ENCODE measurements at places on chromosomes 4 and X.

GRCh38 chr4:41369680-41370079 lies 113.0 kb downstream of the UCHL1 start:
- DNase-seq = peak; percentile 76

DNA sequence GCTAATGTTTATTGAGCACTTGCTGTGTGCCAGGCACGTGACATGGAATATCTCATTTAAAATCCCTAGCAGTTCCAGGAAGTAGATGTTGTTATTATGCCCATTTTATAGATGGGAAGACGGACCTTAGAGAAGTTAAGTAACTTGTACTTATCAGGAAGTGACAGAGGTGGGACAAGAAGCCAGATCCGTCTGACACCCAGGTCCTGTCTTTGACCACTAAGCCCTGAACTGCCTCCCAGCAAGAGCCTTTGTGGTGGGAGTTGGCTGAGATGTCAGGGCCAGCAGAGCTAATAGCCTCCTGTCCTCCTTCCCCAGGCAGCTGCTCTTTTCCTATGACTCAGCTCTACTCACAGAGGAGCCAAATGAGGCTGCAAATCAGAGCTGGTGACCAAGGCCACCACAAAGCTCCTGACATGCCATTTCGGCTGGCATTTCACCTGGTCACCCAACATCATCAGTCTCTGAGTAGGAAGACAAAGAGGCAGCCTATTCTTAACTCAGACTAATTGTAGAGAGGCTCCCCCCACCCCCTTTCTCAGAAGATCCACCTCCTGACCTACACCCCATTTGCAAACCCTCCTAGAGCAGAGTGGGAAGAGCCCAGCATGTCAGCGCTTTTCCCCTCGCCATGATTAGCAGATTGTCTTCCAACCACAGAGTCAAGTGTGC lies 175.1 kb upstream of the KIT start:
- no peak for DNase-seq

- DNase-seq = no peak
Observed at GRCh38 chr4:8869002-8869897, 2.4 kb downstream of the HMX1 start.

DNA sequence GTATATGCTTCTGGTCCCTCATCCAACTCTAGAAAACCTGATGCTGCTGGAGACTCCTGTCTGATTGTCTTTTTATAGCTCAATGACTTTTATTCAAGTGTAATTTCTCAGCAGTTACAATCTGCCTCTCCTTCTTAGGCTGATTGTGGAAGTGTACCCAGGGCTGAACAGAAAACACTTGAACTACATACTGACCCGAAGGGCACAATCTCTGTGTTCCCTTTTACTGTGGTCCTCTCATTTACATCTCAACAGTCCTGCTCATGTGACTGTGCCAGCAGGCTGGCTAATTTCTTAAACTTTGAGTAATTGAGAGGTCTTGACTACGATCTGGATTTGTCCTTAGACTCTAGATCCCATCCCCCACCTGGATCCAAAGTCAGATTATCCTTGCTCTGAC lies 863.4 kb downstream of the PDHA2 start:
- DNase-seq = peak; percentile 2

GRCh38 chrX:119067023-119067739 lies 5.6 kb upstream of the CT47C1 start:
- DNase-seq = peak; percentile 67

DNA sequence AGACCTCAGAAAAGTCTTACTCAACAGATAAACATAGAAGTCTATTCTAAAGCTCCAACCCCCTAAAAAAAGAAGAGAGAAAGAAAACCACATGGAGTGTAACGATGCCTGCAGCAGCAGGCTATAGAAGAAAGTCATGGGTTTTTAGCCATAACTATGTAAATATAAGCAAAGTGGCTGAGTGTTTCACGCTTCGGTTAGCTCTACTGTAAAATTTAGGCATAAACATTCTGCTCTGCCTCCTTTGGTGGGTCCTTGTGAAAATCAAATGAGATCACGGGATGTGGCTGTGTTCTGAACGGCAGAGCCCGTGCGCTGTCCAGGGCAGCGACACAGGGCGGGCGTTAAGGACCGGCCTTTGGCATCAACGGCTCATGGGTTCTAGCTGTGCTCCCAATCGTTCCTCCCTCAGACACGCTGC lies 78.4 kb downstream of the IRF2 start:
- no peak for DNase-seq

GRCh38 chr4:65589331-65589730 lies 81.0 kb downstream of the EPHA5 start:
- no peak for DNase-seq

GRCh38 chr4:172662113-172662512 lies 506.5 kb upstream of the GALNT7 start:
- DNase-seq = no peak

DNA sequence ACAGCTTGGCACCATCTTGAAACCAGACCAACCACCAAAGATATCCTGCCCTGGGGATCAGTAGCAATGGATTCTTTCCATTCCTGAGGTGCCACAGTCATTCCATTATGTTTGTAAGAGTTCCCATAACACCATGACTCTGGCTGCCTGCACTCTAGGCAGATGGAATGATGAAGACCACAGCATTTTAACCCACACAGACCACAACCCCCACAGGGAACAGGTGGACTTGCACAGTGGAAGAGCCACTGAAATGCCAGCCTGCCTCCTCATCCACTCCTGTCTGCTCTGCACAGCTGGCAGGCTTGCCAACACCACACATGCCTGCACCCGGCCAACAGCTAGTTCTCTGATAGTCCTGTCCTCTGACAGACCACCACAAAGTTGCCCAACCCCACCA lies 2362.2 kb upstream of the AGA start:
- DNase-seq = no peak

- no peak for DNase-seq
Observed at GRCh38 chr4:24373704-24374103, 210.7 kb downstream of the DHX15 start.

- DNase-seq = peak; percentile 93
Observed at GRCh38 chr4:54064317-54065111, at the start of gene CHIC2. Gene CHIC2, minus strand, starts transcription at chr4:54064605. Its CDS starts 305 bp downstream, at chr4:54064300.

DNA sequence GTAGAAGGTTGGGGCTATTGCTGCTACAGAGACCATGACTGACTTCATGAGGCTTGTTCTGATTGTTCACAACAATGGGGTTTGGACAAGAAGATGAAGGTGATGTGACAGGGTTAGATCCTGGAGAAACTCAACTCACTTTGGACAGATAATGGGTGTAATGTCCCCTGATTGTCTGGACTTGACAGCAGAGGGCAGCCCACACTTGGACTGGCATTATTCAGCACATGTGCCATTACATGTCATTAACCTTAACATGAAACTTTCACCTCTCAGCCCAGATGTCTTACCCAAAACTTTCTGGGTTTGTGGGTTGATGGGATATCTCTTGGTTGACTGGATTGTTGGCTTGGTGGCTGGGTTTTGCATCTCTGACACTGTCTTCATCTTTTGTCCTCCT lies 101.5 kb downstream of the MXRA5 start:
- no peak for DNase-seq

- DNase-seq = peak; percentile 67
Observed at GRCh38 chr4:80202190-80202711, 4.9 kb downstream of the PRDM8 start.

DNA sequence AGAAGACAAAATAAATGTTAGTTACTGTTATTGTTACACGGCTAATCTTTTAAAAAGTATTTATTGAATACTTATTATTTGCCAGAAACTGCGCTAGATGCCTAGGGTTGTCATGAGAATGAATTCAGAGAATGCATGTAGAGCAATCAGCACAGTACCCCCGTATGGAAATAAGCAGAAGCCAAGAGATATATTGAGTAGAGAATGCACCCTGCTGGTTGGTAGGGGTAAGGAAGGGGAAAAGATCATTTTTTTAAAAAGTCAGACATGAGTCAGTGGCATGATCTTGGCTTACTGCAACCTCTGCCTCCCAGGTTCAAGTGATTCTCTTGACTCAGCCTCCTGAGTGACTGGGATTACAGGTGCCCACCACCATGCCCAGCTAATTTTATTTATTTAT lies 13.1 kb upstream of the DRP2 start:
- DNase-seq = peak; percentile 17

- no peak for DNase-seq
Observed at GRCh38 chrX:71650333-71650969, 16.9 kb upstream of the LOC101059915 start.

- no peak for DNase-seq
Observed at GRCh38 chr4:60885011-60885410, 315.1 kb upstream of the ADGRL3 start.

DNA sequence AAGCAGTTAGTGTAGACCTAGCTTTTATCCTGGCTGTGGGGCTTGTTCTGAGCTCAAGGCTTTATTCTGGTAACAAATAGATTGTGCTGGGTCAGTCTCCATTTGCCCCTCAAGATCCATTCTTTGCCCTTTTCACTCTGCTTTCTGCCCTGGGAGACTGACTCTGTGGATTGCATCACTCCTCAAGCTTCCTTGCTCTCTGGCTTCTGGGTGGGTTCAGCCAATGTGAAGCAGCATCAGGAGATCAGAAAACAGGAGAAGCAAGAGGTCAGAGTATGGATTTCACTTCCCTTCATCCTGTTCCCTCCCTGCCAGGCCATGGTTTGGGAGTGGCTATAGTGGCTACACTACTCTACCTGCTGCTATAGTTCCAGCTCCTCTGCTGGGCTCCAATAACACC lies 184.1 kb upstream of the NDP start:
- DNase-seq = no peak

GRCh38 chr4:71698141-71698540 lies 85.7 kb downstream of the GC start:
- no peak for DNase-seq

DNA sequence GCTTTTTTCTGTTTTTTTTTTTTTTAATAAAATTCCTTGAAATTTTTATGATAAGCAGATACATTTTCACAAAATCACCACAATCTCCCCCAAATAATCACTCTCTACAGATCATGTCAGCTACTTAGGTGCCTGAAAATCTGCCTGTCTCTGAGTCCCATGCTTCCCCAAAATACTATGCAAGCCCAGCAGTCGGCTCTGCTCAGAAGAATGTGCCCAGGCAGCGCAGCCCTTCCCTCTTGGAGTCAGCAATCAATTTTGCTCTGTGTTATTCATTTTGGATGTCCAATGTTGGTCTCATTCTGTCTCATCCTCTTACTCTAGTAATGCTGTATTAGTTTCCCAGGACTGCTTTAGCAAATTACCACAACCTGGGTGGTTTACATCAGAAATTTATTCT lies 24.9 kb upstream of the C1QTNF7 start:
- DNase-seq = peak; percentile 26

DNA sequence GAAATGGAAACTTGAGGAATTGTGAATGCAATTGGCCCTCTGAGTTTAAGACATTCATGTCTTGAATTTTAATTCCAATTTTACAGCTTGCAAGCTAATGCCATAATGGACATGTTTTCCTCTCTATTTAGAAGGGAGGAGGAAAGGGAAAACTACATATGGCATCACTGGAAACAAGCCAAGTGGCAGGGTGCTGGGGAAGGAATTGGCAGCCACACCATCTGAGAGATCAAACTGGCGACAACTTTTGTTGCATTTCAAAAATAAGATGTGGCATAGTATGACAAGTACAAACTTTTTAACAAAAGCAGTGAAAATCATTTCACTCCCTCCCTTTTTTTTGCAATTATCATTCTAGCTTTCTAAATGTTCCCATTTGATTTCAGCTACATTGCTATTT lies 615.6 kb downstream of the CENPC start:
- DNase-seq = peak; percentile 57

DNA sequence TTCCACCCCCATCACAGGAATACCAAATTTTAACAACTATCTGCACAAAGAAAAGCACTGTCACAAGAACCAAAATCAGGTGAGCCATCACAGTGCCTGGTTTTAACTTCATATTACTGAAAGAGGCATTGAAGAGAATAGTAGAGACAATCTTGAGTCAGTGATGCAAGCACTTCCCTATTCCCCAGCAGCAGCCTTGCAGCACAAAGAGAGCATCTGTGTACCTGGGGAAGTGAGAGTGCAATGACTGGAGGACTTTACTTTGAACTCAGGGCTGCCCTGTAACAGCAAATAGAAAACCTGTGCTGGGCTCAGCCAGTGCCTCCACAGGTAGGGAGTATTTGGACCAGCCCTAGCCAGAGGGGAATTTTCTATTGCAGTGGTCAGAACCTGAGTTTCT lies 361.8 kb downstream of the TEX13C start:
- DNase-seq = peak; percentile 1

- no peak for DNase-seq
Observed at GRCh38 chrX:47683184-47683828, 24.3 kb upstream of the UXT start.

- no peak for DNase-seq
Observed at GRCh38 chr4:48681856-48682255, 98.2 kb downstream of the FRYL start.

DNA sequence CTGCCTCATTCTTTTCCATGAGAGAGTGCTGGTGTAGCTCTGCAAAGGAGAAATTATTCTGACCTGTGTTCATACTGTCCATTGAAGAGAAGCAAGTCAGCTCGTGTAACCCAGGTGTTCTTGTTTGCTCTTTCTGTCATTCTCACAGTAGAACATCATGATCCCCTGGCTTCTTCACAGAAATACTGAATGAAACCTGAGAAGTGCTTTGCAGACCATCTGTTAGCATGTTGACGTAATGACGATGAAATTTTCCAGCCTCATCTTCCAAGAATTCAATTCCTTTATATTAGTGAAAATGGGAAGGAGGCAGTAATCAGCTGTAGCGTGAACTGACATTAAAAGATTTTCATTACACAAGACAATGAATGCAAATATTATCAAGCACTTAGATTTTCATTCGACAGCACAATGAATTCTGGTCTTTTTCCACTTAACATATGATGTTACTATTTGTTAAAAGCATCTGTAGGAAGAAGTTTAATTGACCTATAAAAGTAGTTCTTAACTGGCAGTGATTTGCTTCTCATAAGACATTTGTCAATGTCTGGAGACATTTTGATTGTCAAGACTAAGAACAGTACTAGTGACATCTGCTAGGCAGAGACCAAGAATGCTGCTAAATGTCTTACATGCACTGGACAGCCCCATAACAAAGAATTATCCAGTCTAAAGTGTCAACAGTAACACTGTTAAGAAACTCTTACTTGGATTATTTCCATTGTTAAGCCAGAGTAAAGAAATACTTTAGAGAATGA lies 246.3 kb downstream of the BANK1 start:
- peak; percentile 13 for DNase-seq

- DNase-seq = no peak
Observed at GRCh38 chr4:38982361-38983095, 49.7 kb downstream of the TMEM156 start.

GRCh38 chrX:49767236-49767635 lies 61.9 kb upstream of the PAGE4 start:
- DNase-seq = peak; percentile 14

GRCh38 chrX:103614999-103615398 lies 7.2 kb downstream of the TCEAL3 start:
- DNase-seq = no peak

- DNase-seq = no peak
Observed at GRCh38 chr4:184427687-184428086, 46.7 kb downstream of the IRF2 start.

Measured in Ammon's horn (tissue), 1 donor.